Stimulated activated CD4-positive, alpha-beta T cell treated with anti-CD3 and anti-CD28 coated beads, Interleukin-4, amount 100 ng/mL, for 1 hour (primary cell): ENCODE measurements at places on chromosomes 3 and 15.
A peak's percentile ranks its signal among the peaks of the same experiment; 100 is the strongest.

DNA sequence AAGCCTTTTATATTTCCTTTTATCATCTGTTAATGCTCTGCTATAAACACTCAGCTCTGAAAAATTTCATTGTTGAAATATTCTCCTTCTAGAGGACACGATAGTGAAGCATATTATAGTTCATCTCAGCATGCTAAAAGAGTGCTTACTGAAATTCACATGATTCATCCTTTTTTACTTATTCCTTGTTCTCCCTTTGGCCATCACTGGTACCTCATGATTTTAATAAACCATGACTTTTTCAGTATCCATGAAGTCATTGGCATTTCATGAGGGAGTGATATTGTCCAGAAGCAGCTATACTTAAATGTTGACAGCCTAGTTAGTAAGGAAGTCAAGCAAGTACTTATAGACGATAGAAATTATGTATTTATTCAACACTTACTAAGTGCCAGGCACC is 112.7 kb downstream of the PROS1 start:
- no peak for DNase-seq

DNA sequence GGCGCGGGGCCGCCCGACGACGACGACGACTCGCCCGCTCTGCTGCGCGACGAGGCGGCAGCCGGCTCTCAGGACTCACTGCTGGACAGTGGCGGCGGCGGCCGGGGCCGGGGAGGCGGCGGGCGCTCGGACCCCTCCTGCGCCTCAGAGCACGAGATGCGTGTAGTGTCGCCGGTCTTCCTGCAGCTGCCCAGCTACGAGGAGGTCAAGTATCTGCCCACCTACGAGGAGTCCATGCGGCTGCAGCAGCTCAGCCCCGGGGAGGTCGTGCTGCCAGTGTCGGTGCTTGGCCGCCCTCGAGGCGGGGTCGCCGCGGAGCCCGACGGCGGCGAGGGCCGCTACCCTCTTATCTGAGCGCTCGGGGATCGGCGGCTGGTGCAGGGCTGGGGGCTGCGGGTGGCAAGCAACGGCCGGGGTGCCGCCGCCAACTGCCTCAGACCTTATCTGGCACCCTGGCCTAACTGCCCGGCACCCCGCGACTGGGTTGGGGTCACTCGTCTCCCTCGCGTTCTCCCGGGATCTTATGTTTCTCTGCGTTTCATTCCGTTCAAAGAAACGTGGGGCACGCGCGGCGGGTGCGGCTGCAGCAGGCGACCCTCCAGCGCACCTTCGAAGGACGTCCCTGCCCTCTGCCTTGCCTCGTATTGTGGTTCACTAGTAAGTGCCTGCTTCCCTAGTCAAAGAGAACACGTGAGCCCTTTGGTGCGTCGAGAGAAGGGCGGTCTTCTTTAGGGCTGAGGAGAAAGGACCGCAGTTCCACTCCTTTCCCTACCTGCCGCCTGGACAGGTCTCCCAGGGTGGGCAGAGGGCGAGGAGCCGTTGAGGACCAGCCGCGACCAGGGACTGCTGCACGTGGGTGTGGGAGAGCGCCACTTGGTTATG is 1.0 kb downstream of the C3orf80 start:
- peak; percentile 3 for DNase-seq

DNA sequence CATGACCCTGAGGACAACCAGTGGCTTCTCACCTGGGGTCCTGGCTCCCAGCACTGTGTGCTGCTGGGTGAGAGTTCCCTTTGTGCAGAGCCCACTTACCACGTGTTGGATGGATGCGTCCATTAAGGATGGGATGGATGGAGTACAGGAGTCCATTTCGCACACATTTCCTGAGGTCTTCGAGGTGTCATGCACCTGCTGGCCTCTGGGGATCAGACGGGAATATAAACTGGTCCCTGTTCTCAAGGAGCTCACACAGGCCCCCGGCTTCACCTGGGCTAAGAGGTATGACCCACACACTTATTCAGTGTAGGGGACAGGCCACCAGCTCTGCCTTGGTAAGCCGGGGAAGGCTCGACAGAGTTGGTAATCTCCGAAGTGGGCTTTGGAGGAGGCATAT is 39.5 kb downstream of the MAGEF1 start:
- DNase-seq, result no peak

- no peak for DNase-seq
Observed at GRCh38 chr3:78130741-78131290, 1090.9 kb downstream of the ROBO2 start.

DNA sequence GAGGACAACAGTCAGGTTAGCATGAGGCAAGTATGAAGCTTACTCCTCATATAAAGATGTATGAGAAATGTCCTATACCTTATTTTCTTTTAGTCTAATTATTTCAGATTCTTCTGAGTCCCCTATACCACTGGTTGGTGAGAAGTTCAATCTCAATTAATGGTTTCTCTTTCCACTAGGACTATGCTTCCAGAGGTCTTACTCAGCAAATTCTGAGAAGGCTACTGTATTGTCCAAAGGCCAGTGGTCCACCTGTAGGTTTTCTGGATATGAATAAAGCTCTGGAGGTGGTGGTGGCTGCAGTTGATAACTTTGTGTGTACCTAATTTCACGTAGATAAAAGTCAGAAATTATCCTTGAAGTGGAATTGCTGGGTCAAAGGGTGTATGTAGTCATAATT is 149.4 kb downstream of the EPHB1 start:
- DNase-seq, result no peak

GRCh38 chr15:68285259-68285980 is 7.9 kb downstream of the FEM1B start:
- DNase-seq, result no peak

- DNase-seq, result no peak
Observed at GRCh38 chr3:105444725-105445124, 78.0 kb downstream of the ALCAM start.

DNA sequence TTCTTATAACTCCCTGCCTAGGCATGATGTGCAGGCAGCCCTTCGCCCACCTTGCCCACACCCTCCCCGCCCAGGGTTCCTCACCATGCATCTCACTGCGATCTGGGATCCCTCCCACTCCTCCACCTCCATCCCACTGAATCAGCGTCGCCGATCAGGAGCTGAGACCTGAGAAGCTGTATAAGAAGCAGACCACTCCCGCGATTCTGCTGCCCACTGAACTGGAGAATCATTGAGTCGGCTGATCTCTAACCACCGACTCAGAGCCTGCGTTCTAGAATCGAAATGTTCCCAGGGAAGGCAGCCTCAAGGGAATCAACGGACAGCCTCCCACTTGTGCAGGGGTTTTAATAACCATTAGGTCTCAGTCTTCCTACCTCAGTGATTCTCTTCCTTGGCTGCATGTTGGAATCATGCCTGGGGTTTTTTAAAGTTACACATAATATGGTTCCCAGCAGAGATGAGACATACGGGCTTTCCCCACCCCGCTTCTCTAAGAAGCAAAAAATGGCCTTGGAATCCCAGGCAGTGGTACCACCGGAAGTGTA is 60.2 kb downstream of the TMEM44 start:
- no peak for DNase-seq

DNA sequence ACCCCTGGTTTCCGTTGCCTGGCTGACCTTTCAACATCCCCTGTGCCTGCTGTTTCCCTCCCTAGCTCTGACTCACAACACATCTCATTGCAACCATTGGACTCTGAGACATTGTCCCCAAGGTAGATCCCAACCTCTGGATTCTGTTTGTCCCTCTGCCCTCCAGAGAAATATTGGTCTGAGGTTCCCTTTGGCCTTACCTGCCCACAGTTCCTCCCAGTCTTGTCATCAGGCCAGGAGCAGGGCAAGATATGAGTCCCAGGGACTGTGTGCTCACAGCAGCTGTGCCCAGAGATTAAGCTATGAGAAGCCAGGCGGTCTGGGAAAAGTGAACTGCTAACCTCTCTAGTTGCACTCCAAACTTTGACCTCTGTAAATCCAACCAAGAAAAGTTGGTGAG is 168.2 kb upstream of the NR2F2 start:
- no peak for DNase-seq

- no peak for DNase-seq
Observed at GRCh38 chr3:29683018-29683993, 402.4 kb downstream of the RBMS3 start.

GRCh38 chr3:170558427-170558826 is 27.4 kb downstream of the SLC7A14 start:
- DNase-seq, result no peak

DNA sequence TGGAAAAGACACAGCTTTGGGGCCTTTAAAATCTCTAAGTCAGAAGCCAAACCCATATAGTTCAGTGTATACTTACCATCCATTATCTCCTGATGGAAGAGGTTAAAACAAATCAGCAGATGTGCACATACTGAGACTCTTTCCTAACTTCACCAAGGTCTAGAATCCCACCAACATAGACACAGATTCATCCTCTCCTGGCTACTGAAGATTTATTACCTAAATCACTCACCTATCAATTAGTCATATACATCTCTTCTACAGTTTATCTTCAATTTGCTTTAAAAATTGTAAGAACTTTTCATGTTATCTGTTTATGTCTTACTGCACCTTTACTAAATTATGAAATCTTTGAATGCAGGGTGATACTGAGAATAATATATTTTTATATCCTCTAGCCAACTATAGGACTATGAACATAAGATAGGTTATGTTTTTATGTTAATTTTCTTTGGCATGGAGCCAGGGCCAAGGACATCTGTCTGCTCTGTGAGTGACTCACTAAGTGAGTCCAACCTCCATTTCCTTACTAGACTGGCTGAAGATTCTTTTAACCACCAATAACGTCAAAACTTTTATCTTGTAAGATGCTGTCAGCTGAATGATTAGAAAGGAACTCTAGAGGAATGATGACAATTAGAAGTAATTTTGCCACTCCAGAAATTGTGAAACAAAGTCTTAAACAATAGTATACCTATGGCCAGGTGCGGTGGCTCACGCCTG is 397.6 kb downstream of the FOXP1 start:
- no peak for DNase-seq

- no peak for DNase-seq
Observed at GRCh38 chr15:49953421-49953820, 165.6 kb downstream of the ATP8B4 start.

- no peak for DNase-seq
Observed at GRCh38 chr15:89633585-89633984, 21.7 kb downstream of the KIF7 start.

GRCh38 chr15:88625943-88626741 is 5.0 kb downstream of the AEN start:
- no peak for DNase-seq

DNA sequence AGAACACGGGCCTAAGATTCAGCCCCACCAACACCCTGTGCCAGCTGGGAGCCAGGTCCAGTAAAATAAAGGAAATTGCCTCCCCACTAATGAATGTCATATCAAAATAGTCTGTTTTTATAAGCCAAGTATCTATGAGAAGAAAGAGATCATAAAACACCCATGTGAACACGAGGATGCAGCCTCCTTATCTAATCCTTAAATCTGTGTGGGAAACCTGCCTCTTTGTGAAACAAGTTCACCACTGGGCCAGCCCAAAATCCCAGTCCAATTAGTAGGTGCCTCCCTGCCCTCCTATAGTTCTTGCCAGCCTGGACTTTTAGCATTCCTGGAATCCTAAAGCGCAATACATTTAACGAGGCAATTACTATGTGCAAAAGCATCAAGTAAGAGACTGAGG is 42.0 kb downstream of the SCAPER start:
- DNase-seq, result no peak

DNA sequence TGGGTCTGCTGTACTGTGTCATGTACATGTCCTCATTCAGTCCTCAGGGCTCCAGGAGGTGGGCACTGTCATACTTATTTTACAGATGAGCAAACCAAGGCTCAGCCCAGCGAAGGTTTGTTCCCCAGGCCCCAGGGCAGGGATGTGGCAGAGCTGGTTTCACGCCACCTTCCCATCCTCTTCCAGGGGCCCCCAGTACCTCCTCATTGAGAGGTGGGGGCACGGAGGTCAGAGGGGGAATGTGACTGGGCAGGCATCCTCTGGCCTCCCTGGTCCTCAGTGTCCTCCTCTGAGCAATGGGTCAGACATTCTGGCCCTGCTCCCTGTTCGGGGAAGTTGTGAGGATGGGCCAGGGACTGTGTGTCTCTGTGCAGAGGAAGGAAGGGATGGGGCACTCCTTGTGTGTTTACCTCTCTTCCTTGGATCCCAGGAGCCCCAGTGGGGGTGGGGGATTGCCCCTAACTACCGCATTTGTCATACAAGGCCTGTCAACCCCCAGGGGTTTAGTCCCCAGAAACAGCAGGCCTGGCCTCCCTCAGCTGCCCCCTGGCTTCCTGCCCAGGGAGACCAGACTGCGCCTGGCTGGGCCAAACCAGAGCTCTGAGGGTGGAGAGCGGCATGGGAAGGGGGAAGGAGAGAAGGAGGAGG is 65.9 kb upstream of the LCTL start:
- DNase-seq, result no peak

DNA sequence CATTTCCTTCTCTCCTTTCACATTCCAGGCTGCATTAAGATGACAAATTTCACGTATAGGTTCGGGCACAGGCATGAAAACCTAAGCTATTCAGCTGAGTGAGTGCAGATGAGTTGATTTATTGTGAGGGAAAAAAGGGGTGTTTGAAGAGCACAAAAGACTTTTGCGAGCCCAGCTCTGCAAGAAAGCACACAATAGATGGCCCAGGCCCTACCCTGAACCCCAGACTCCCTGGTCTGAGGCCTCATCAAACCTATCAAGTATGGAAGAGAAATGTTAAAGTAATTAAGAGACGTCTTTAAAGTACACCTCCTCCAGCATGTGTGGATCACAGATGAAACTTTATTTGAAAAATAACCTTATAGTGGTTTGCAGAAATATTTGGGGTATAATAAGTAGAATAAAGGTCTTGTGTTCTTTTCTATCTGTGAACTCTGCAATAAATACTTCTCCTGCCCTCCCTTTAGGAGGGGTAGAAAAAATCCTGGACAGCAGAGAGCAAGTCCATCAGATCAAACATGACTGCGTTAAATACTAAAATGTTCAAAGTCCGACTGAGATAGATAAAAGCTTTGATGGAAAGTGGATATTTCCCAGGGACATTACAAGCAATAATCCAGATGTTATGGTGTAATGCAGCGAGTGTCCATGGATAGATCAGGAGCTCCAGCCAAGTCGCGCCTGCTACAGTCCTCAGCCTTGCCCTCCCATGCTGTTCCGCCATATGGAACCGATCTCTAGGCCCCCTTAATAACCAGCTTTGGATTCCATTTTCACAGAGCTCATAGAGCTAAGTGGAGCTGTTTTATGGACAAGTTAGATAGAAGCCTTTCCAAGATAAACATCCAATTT is 121.5 kb downstream of the MCTP2 start:
- no peak for DNase-seq

DNA sequence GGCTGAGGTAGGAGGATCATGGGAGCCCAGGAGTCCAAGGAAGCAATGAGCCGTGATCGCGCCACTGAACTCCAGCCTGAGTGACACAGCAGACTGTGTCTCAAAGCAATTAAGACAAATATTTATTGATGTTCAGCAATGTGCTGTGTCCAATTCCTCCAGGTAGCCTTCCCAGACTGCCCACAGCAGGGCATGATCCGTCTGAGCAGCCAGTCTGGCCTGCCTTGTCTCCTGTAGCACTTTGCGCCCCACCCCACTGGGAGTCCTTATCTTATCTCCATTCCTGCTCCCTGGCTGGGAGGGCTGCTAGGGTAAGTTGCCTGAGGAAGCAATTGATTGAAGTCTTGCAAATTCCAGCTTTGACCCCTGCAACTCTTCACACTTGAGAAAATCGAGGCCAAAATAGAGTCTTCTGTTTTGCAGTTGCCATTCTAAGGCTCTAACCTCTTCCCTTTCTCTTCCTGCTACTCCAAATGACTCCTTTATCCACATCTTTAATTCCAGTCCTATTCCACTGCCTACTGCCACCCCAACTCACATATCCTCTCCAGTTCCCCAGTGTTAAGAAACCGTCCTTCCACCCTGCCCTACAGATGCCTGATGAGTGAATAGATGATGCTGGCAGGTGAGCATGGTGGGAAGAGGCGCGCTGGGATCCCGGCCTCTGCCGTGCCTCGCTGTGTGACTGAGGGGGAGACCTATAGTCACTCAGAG is 26.9 kb upstream of the LCTL start:
- no peak for DNase-seq

- no peak for DNase-seq
Observed at GRCh38 chr3:143627336-143627735, 220.9 kb downstream of the SLC9A9 start.
